ENCODE measurements at places on chromosomes 16 and 17.
A peak's percentile ranks its signal among the peaks of the same experiment; 100 is the strongest.

- peak; percentile 77 for DNase-seq
Observed at GRCh38 chr16:75288596-75289120, 37.2 kb upstream of the BCAR1 start.

- no peak for DNase-seq
Observed at GRCh38 chr16:74771656-74772315, 2.8 kb downstream of the FA2H start.

- no peak for DNase-seq
Observed at GRCh38 chr17:78824240-78824639, 16.4 kb downstream of the USP36 start.

GRCh38 chr16:15954814-15955151 is 5.4 kb downstream of the ABCC1 start:
- DNase-seq = no peak

GRCh38 chr17:47317119-47317518 is 6.6 kb upstream of the EFCAB13 start:
- DNase-seq = no peak

DNA sequence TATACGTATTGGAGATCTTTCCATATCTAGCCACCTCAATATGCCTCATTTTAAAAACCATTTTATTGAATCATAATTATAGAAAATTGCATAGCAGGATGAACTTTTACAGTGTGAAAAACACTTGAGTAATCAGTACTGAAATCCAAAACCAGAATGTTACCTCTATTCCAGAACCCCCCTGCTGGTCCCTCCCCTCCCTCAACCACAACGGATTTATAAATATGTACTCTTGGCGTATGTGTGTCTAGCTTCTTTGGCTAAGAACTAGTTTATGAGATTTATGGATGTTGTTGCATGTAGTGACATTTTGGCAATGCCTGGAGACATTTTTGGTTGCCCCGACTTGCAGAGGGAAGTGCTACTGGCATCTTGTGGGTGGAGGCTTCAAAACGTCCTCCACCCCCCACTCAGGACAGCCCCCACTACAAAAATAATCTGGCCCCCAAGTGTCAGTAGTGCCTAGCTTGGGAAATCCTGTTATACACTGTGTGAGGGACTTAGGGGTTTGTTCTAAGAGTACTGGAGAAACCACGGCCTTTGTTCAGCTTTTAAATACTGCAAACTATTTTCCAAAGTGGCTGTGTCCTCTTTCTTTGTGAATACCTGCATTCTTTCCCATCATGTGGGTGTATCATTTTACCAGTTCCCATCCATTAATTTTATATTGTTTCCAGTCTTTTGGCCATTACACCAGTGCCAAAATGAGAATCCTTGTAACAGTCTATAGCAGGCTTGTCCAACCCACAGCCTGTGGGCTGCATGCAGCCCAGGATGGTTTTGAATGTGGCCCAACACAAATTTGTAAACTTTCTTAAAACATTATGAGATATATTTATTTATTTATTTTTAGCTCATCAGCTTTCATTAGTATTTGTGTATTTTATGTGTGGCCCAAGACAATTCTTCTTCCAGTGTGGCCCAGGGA is 23.7 kb downstream of the ITPRIPL2 start:
- DNase-seq = no peak

GRCh38 chr17:82193520-82194220 is 19.0 kb downstream of the CCDC57 start:
- DNase-seq = no peak

DNA sequence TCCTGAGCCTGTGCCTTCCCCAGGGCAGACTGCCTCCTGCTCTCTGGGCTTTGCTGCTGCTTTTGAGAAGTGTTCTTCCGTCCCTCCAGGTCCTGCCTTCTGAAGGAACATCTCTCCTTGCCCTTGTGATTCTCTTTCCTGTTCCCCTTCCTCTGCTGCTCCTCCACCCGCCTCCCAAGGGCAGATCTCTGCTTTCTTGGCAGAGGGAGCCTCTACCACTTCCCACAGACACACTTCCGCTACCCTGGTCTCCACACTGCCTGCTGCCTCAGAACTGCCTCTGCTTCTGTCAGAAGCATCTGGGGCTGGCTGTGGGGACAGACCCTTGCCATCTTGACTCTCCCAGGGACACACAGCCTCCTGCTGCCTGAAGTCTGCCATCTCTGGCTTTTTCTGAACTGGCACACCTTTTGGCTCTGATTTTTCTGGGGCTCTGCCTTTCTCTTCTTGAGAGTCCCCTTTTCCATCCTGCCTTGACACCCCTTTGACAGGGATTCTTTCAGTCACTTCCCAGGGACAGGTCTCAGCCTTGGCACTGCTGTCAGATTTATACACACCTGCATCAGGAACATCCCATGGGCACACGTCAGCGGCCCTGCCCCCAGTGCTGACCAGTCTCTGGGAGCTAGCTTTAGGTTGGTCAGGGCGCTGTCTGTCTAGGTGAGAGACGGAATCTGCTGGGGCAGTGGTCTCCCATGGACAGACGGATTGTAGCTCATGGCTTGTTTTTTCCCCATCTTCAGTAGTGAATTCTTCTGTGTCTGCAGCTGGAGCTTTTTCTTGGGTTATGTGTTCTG is 16.6 kb downstream of the GPR179 start:
- DNase-seq = no peak

DNA sequence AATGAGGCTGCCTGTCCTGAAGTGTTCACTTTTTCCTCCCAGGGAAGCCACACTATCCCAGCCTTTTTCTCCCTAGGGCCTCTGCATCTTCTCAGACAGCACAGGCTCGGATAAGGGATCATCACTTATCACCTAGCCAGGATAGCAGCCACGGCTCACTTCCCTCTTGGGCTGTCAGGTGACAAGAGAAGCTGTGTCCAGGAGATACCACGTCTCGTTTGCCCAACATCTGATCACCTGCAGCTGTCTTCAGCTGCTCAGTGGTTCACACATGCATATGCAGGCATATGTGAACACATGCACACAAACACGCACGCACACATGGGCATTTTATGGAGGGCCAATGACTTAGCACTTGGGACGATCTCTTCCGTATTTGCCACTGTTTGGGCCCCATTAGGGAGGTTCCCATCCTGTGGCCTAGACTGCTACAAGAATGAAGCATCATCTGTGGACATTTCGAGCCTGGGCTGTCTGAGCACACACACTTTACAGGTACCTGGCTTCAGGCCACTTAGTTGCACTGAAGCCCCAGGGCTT is 32.4 kb upstream of the ADORA2B start:
- no peak for DNase-seq

DNA sequence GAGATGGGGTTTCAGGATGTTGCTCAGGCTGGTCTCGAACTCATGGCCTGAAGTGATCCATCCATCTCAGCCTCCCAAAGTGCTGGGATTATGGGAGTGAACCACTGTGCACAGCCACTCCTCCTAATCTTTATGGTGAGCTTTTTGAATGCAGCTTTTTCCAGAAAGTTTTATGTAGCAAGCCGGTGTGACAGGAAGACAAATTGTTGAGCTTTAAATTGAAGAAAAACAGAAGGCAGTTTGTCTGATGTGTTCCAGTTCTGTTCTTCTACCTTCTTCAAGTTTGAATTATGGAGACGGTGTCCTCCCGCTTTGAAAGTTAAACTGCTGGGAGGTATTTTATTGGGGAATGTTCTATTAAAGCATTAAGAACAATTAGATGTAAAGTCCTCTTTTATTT is 177.1 kb downstream of the SNX29 start:
- no peak for DNase-seq

GRCh38 chr16:86010680-86011141 is 111.7 kb downstream of the IRF8 start:
- no peak for DNase-seq

DNA sequence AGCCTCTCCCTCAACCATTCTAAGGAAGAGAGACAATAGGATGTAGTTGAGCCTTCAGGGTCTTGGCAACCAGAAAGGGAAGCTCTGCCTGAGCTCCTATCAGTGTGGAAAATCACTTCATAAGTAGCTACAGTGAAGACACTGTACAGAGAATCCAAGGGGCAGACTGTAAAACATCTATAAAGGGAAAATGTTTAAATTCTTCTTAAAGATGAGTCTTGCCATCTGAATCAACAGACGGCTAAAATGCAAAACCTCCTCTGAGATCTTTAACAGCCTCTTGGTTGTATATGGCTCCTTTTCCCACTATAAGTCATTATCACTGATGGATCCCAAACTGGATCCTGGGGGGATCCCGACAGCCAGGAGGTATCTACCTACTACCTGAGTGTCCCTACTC is 239.2 kb upstream of the SOX9 start:
- DNase-seq = no peak

GRCh38 chr16:56305956-56306565 is 114.8 kb downstream of the GNAO1 start:
- DNase-seq = no peak

DNA sequence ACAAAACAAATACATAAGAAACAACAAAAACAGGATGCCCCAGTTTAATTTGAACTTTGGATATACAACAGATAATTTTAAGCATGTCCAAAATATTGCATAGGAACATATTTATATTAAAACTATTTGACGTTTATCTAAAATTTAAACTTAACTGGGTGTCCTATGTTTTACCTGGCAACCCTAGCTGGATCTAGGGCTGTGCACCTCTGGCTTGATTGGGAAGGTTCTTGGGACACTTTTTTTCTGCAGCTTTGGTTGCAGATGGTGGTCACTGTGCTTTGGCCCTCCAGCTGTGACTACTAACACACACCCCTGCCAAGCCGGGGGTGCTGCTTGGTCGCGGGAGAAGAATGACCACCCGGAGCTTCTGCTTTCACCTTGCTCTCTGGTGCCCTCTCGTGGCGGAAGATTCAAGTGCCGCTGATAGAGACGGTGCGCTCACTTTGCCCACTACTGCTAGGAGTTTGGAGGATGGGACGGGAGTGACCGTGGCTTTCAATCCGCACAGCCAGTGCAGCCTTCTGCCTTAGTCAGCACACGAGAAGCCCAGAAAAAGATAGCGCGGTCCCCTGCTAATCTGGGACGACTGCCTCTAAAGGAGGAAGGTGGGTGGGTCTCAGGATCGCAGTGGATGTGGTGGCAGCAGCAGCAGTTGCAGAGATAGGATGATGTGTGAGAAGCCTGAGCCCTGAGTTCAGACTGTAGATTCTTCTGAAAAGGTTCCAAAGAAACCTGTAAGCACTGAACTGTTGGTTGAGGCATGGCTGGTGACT is 6.7 kb downstream of the SPACA3 start:
- DNase-seq = peak; percentile 86

GRCh38 chr17:65539630-65540266 is 21.7 kb downstream of the AXIN2 start:
- no peak for DNase-seq

- DNase-seq = no peak
Observed at GRCh38 chr17:68103148-68103547, 67.6 kb downstream of the KPNA2 start.

GRCh38 chr16:7026639-7027038 is 306.0 kb upstream of the RBFOX1 start:
- DNase-seq = no peak

DNA sequence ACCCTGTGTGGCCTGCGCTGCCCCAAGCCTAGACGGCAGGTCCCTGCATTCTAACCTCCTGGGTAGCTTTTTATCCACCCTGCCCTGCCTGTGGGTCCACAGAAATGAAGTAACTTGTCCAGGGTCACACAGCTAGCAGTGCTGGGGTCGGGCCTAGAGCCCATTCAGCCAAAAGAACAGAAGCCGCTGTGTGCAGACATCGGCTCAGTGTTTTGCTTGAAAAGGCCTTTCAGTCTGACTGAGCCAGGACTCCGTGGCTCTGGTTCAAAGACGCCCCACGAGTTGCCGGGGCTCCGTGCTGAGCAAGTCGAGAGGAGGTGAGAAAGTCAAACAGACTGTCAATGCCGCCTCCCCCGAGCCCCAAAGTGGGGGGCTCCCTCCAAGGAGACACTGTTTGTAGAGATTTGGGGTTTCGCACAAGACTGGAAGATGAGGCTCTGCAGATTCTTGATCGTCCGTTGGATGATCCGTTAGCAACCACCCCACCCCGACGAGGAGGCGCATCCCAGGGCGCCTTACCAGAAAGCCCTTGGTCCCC is 226.2 kb downstream of the NTN1 start:
- no peak for DNase-seq

DNA sequence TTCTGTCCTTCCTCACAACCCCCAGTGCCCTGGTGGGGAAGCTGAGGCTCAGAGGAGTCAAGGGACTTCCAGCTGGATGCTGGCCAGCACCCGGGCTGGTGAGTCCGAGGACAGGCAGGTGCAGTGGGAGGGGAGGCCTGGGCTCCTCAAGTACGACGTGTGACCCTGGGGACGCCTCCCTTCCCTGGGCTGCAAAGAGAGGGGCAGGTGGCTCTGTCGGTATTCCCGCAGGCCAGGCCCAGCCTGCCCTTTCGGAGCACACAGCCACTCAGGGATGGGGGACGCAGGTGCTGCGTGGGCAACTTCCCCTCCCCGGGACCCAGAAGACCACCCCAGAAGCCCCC is 33.1 kb upstream of the PVALEF start:
- no peak for DNase-seq

GRCh38 chr17:71741836-71742235 is 379.0 kb upstream of the SOX9 start:
- DNase-seq = no peak

- DNase-seq = no peak
Observed at GRCh38 chr16:20803192-20803560, 3.1 kb downstream of the ERI2 start.

DNA sequence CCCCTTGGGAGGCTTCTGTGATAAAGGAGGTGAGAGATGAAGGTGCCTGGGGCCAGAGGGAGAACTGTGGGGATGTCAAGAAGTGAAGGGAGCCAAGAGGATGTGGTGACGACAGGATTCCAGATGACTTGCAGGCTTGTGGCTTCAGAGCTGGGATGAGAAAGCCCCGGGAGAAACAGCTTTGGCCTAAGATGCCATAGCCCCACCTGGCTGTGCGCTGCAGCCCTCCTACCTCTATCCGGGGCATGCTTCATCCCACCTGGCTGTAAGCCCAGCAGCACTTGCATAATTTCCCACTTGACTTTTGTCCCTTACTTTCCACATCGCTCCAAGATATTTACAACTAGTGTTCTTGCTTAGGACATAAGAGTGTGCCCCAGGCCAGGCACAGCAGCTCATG is 29.3 kb downstream of the GINS3 start:
- DNase-seq = no peak

GRCh38 chr16:86994651-86995171 is 322.5 kb downstream of the C16orf95 start:
- no peak for DNase-seq

- peak; percentile 25 for DNase-seq
Observed at GRCh38 chr16:57260294-57260929, 15.4 kb downstream of the ARL2BP start.
